ENCODE measurements at places on chromosomes 3 and 15.
A peak's percentile ranks its signal among the peaks of the same experiment; 100 is the strongest.

GRCh38 chr3:43035801-43036365 is 56.8 kb downstream of the GASK1A start:
- DNase-seq: no peak

GRCh38 chr15:39830166-39830565 is 47.5 kb upstream of the FSIP1 start:
- DNase-seq: no peak

DNA sequence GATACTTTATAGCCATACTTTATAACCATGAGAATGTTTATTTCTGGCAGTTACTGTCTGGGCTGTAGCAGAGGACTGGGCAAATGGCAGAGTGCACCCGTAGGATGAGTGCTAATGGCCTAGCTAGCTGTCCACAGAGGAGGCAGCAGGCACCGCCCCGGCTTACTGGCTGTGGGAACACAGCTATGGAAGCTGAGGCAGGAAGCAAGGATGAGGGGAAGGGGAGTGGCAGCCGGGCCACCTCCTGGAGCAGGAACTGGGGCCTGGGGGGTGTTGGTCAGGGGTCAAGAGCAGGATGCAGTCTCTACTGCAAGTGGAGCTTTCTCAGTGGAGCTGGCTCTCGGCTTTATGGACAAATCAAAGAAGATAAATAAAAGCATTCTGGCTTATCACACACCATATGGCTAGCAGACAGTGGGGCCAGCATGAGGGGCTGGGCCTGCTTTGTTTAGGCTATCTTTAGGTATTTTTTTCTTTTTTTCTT is 316.8 kb upstream of the CTDSPL start:
- DNase-seq: no peak

DNA sequence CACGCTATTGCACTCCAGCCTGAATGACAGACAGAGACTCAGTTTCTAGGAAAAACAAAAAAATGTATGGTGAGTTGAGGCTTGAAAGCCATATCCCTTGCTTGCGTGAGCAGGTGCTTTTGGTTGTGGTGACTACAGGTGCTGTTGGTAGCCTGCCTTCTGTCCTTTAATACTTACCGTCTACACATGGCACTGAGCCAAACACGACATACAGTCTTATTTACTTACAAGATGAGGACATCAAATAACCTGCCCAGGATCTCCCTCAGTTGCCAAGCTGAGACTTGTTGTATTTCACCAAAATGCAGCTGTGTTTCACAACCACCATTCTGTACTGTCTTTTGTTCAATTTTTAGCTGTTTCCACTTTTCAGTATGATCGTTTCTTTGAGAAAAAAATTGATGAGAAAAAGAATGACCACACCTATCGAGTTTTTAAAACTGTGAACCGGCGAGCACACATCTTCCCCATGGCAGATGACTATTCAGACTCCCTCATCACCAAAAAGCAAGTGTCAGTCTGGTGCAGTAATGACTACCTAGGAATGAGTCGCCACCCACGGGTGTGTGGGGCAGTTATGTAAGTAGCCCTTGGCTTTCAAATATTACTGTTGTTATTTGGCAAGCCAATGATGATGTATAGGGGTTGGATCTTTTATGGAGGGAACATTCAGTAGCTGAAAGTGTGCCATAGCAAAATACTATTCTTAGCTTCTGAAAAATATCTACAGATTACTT is 6.5 kb downstream of the ALAS1 start:
- DNase-seq: peak; percentile 85

- no peak for DNase-seq
Measured at GRCh38 chr3:14775563-14775962, 43.2 kb upstream of the FGD5 start.

GRCh38 chr3:58963928-58964503 is 85.8 kb downstream of the CFAP20DC start:
- no peak for DNase-seq

- DNase-seq: no peak
Measured at GRCh38 chr15:55277715-55278114, 11.9 kb downstream of the RAB27A start.

- DNase-seq: no peak
Measured at GRCh38 chr15:48596841-48597240, 48.7 kb downstream of the FBN1 start.

DNA sequence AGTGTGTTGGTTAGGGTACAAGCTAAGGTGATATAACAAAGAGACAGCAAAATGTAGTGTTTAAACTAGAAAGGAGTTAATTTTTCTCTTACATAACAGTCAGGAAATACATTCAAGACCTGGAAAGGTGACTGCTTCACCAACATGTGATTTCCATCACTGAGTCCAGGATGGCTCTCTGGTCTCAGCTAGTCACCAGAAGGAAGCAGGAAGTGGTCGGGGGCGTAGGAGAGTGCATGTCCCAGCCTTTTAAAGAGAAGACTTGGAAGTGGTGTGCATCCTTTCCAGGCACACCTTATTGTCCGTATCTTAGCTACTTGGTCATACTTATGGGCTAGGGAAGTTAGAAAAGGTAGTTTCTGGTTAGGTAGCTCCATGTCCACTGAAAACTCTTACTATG is 11.1 kb upstream of the UBE2Q2 start:
- no peak for DNase-seq

DNA sequence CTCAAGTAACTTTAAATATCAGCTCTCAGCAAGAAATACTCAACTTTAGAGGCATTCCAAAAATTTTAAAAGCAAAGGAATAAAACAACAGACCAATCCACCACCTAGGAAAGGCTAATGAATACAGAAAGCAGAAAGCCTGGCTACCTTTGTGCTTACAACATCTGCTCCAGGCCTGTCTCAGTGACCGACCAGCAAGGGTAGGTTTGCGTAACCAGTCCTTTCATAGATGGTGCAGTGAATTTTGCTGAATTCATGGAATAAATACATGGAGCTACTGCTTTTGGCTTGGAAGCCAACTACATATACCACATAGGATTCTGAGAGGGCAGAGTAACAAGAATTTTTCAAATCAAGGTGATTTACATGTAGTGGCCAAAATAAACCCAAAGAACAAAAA is 27.2 kb downstream of the ETV5 start:
- no peak for DNase-seq

DNA sequence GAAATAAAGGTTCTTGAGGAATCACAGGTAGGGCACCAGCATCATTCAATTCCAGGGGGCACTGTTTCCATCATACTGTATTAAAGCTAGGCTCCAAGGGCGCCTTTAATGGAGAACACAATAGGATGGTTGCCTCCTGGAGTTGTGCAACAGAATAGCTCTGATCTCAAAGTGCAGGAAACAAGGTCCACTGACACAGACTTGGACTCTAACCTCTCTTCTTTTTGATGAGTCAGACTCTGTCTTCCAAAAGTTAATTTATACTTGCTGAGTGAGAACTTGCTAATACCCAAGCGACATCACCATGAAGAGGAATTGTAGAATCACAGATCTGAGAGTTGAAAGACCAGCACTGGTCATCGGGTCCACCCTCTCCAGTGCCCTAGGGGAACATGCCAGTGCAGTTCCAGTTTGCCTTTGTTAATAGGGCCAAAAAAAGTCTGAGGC is 94.4 kb upstream of the PHLDB2 start:
- DNase-seq: no peak

GRCh38 chr3:22861426-22861825 is 341.7 kb upstream of the UBE2E2 start:
- no peak for DNase-seq

DNA sequence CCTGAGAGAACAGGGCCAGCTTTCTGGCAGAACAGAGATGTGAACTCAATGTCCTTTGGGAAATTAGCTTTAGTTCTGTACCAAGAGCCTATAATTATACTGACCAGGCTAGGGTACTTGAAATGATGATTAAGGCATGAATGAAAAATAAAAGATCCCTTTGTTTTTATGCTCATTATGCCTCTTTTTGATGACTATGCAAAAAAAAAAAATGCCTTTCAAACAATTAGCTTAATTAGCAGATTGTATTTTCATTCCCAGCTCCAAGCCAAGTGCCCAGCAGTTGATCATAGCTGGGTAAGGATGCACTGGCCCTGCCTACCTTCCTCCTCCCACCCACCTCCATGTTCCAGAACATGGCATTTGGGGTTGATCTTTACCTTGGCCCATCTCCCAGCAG is 56.8 kb downstream of the LYZL4 start:
- no peak for DNase-seq

GRCh38 chr3:157285141-157285540 is 125.2 kb upstream of the CCNL1 start:
- no peak for DNase-seq

- no peak for DNase-seq
Measured at GRCh38 chr15:50344006-50344464, 11.0 kb downstream of the GABPB1 start.

DNA sequence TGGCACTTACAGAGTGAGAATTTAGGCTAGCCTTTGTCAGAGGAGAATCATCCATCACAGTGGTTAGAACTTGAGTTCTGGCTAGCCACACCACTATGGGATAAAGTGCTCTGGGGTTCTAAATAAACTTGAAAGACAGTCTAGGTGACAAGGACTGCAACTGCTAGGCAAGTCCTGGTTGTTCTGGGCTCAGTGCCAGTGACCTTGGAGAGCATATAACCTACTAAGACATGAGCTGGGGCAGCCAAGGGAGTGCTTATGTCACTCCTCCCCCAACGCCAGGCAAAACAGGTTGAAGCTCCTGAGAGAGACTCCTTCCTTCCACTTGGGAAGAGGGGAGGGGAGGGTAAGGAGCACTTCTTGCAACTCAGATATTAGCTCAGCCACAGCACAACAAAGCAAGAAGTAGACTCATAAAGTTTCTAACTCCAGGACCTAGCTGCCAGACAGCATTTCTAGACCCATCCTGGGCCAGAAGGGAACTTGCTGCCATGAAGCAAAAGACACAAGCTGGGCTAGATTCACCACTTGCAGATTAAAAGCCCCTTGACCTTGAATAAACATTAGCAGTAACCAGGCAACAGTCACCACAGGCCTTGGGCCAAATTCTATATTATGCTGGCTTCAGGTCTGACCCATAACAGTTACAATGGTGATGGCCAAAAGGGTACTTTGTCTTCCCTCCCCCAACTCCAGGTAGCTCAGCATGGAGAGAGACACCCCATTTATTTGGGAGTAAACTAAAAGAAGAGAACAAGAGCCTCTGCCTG is 963.7 kb downstream of the PLOD2 start:
- no peak for DNase-seq

GRCh38 chr3:38386992-38387750 is 40.6 kb downstream of the XYLB start:
- no peak for DNase-seq

DNA sequence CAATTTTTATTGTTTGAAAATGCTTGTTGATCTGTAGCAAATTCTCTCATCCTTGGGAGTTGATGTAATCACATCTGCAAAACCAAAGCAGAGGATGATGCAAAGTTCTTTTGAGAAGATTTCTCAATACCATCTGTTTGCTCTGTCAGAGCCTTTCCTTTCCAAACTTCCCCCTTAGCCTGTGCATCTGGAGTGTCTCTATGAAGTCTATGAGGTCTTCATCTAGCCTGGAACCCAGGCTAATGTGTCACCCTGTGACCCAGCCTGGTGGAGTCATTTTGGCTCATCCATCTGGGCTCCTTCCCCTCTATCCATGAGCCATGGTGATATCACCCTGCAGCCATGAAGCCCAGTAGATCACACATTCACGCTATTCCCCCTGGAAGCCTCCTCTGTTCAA is 123.2 kb upstream of the SLC7A14 start:
- DNase-seq: no peak

DNA sequence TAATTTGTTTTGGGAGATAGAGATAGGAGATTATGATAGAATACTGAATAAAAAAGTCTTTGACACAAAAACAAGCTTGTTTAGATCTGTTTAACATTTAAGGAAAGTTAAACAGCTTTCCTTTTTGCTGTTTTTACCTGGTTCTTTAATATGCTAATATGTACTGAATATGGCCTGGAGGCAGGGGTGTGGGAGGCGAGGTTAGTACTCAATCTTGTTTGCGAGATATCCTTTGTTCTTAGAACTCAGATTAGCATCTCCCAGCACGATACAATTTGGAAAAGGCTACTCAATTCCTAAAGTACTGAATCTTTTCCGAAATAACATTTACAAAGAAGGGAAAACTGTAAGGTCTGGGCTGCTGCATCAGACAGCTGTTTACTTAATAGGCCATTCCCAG is 40.8 kb upstream of the ST3GAL6 start:
- no peak for DNase-seq

- DNase-seq: no peak
Measured at GRCh38 chr3:100865442-100865841, 127.8 kb downstream of the ABI3BP start.

Measured in NCI-H2029 (cell line).